Activated T-helper 9 cell treated with anti-CD3 and anti-CD28 coated beads, Interleukin-2, amount 50 U/mL, for 16 hours (primary cell): ENCODE measurements at places on chromosomes 1 and 21.

DNA sequence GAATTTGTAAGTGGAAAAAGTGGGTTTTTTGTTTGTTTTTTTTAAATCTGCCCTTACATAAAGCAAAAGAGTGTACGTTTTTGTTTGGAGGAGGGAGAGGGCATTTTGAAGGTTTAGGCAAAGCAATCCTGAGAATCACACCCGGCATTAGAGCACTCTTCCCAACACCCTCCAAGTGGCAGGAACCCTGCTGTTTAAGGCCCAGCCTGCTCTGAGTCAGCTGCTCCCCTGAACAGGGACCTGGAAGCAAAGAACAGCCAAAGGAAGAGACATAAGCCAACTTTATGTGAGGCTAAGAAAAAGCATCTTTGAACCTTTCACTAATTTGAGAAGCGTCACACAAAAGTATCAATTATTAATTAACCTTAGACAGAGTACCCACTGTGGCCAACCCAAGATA is 16.9 kb downstream of the MTFR1L start:
- no peak for DNase-seq

DNA sequence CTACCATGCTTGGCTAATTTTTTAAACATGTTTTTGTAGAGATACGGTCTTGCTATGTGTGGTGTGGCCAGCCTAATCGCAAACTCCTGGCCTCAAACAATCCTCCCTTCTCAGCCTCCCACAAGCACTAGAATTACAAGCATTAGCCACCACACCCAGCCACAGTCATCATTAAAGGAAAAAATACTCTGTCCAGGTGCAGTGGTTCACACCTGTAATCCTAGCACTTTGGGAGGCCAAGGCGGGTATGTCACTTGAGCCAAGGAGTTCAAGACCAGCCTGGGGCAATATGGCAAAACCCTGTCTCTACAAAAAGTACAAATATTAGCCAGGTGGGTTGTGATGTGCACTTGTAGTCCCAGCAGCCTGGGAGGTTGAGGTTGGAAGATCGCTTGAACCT is 25.0 kb upstream of the NLRP3 start:
- no peak for DNase-seq

DNA sequence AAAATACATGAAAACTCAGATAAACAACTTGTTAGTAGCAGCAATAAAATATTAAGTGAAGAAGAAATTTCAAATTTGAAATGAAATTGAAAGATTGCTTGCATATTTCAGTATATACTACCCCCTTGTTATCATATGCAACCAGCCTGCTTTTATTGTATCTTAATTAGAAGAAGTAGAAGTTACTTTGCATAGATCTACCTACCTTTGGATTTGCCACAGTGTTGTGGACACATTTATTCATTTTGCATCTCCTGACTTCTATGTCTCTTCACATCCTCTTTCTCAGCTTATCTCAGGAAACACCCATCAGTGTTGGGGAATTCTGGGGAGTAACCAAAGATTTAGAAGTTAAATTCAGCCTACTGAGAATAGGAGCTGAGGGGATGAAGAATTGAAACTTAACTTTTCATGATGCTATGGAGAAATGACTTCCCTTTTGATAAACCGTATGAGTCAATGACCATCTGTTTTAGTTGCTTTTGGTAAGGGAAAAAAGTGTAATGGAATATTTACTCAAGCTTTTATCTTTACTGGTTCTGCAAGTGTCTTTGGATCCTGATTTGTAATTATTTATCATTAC is 96.9 kb downstream of the RGL1 start:
- DNase-seq = no peak

DNA sequence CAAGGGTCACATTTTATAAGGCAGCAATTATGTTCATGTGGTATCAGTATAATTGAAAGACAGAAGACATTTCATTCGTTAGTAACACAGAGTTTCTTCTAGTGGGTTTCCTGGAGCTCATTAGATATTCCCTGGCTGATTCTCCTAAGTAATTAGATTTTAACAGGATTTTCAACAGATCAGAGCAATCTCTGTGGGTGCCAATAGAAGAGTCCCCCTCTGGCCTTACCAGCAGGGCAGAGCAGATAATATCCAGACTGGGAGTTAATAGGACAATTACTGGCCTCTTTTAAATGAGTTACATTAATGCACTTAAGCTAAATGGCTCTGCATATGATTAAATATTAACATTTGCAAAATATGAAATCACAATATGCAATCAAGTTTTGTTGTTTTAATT is 74.2 kb upstream of the FOXD3 start:
- DNase-seq = no peak

DNA sequence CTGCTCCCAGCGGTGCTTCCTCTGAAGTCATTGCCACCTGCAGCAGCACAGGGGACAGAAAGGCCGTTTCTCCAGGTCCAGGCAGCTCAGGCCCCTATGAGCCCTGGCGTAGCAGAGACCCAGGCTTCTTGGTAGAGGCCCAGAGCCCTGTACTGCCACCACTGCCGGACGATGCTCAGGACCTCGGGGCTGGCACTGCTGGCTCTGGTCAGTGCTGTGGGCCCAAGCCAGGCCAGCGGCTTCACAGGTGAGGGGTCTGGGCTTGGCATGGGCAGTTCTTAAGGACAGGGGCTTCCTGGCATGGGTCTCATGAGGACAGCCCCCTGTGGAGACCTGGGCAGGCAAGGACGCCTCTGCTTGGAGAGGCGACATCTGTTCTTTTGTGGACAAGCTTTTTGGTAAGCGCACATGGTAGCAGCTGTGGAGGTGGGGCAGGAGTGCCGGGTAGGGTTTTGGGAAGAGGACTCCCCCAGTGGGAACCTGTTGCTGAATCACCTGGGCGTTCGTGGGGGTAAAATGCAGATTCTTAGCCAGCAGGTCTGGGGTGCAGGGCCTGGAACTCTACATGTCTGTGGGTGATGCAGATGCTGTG is at the start of gene UMODL1:
UMODL1 (plus strand) TSS at position 172 of the 592 bp plus-strand sequence; CDS start at position 172, 0 bp downstream.
- DNase-seq = no peak
